ENCODE measurements at places on chromosomes 4 and X.

DNA sequence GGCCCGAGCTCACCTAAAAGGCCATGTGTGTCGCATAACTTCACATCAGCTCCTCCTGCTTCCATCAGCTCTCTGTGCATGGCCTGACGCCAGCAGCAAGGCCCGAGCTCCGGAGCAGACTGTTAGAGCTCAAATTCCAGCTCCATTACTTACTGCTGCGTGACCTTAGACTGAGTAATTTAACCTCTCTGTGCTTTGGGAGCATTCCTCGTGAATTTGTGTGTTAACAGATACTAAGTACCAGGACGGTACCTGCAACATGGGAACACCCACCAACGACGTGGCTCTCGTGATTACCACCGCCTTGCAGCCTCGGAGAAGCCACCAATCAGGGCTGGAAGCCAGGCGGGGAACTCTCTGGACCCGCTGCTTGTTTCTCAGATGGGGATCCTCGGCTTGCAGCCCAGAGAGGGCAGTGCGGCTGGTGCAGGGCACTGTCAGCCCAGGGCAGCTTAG, 12.9 kb downstream of the LETM1 start:
- no peak for DNase-seq

- no peak for DNase-seq
Observed at GRCh38 chrX:15299941-15300851, 15.2 kb downstream of the ASB11 start.

DNA sequence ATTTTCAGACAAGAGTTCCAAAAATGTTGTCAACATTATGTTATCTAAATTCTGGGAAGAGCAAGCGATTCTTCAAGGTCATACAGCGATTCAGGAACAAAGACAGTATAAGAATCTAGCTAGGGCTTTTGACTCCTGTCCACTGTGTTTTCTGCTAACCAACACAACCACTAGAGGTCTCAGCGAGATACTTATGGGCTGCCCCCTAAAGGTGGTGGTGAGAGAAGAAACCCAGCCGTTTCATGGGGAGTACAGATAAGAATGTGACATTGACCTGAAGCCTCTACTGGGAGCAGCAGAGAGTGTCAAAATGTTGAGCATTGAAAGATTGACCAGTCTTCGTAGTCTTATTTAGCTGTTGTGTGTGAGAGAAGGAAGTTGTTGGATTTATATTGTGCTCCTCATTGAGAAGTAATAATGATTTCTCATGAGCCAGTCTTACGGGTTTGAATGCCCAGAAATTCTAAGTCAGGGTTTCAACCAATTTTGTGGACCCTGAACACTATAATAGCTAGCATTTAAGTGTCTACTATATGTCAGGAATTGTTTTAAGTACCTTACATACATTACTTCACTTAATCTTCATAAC, 168.3 kb downstream of the SPRY1 start:
- DNase-seq: peak; percentile 52

GRCh38 chr4:113828702-113829101, 67.2 kb upstream of the CAMK2D start:
- DNase-seq: no peak

- DNase-seq: no peak
Observed at GRCh38 chr4:7638984-7639789, 204.5 kb upstream of the PSAPL1 start.

GRCh38 chr4:89939546-89939945, 44.9 kb downstream of the MMRN1 start:
- no peak for DNase-seq

DNA sequence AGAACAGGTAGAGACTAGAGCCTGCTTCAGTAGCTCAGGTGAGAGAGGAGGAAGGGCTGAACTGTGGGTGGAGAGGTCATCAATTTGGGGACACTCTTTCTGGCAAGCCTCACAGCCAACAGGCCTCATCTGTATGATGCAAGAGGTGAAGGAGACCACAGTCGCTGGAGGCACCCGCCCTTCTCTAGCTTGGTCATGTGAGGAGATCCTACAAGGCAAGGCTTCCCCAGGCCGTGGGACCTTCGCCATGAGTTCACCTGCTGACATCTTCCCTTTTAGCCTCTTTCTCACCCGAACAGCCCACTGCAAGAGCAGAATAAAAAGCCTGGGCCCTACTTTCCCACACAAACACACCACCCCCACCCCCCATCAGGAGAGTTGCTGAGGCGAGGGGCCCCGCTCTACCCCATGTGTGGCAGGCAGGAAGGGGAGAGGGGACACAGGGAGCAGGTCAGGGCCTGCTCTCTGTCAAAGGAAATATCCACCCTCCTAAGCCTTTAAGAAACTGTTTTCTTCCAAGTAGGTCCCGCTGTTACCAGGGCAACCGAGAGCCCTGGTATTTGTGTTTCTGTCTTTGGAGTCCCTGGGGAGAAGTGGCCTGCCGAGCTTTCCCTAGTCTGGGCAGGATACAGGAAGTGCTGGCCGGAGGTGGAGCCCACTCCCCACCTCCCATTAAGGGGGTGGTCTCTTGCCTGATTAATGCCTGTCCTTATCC, 8.1 kb downstream of the RTL5 start:
- DNase-seq: no peak

- no peak for DNase-seq
Observed at GRCh38 chrX:153319295-153320046, 2.1 kb downstream of the PNMA6F start.

DNA sequence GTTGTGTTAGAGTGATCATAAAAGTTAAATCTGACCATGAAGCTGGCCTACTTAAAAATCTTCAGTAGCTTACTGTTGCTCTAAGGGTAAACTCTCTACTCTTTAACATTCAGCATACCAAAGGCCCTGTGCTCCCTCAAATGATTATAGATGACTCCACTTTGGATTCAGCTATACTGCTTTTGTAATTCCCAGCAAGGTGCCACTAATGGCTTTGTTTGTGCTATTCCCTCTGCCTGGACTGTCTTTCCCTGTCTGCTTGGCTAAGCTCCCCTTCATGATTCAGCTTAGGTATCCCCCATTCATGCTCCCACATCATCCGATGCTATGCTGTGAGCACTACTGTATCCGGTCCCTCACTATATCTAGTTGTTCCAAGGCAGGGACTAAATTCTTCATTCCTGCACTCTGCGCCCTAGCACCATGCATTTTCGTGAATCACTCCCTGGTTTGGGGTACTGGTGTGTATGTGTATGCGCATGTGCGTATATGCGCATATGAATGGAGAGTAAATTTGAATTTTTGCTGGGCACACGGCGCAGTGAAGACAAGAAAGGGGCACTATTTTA, 453 bp upstream of the PBDC1 start:
- no peak for DNase-seq

DNA sequence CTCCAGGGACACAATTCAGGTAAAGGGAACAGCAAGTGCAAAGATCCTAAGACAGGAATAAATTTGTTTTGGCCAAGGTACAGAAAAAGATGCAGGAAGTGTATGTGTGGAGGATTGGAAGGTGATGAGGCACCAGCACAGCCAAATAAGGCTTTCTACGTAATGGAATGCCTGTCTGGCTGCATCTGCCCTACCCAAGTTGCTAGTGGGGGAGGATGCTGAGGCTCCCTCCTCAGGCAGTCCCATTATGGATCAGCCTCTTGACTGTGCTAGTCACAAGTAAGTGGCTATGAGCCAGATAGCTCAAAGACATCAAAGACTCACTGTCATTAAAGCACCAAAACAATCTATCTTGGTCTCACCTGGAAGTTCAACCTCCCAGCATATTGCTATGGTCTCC, 300.9 kb upstream of the FAT4 start:
- no peak for DNase-seq

DNA sequence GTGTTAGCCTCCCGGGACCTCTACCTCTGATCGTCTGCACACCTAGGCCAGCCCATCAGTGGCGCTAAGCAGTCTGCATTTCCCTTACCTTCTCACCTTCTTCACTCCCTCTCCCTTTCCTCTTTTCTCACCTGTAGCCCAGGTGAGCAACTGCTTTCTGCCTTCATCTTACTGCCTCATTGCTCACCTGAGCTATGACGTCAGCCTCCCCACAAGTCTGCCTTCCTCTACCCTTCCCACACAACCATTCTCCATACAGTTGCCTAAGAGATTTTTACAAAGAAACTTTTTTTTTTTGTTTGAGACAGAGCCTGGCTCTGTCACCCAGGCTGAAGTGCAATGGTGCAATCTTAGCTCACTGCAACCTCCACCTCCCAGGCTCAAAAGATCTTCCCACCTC, 136.3 kb downstream of the BCOR start:
- no peak for DNase-seq

- no peak for DNase-seq
Observed at GRCh38 chrX:123188081-123188480, 4.0 kb downstream of the GRIA3 start.

DNA sequence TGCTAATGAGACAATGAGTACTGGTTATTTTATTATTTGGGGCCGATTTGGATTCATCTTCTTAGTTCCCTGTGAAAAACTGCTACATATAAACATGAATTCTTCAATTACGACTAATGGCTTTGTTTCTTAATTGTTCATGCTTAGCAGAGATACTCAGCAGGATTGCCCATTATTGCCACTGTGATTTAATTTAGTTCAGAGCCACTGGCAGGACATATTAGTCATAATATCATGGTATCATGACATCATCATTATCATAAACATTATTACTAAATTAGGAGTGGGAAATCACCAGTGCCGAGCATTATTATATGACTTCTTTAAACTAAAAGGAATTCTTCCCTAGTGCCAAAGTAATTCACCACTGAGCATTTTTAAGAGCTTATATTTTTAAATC, 201.4 kb downstream of the SPOCK3 start:
- no peak for DNase-seq

- no peak for DNase-seq
Observed at GRCh38 chr4:113847710-113848109, 86.2 kb upstream of the CAMK2D start.

DNA sequence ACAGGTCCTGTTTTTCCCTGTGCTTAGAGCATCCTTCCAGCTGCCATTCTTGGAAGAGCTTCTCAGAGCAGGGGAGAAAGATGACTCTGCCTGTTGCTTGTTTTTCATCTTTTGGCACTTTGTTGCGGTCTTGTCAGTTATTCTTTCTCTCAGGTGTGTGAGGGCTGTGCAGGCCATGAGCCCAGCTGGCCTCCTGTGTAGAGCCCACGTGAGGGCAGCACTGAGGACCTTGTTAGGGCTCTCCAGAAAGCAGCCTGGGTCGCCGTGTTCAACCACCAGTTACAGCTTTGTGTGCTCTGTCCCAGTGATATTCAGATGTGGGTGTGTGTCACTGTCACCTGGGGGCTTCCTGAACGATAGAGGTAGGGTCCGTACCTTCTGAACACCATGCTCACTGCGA, 52.8 kb downstream of the NOP14 start:
- DNase-seq: no peak

GRCh38 chr4:142355421-142355930, 490.6 kb downstream of the INPP4B start:
- DNase-seq: no peak

- DNase-seq: no peak
Observed at GRCh38 chr4:156538210-156538609, 433.4 kb downstream of the PDGFC start.

- no peak for DNase-seq
Observed at GRCh38 chr4:120694973-120695372, 227.6 kb downstream of the PRDM5 start.

- DNase-seq: no peak
Observed at GRCh38 chrX:72110876-72111708, 20.6 kb downstream of the RTL5 start.

DNA sequence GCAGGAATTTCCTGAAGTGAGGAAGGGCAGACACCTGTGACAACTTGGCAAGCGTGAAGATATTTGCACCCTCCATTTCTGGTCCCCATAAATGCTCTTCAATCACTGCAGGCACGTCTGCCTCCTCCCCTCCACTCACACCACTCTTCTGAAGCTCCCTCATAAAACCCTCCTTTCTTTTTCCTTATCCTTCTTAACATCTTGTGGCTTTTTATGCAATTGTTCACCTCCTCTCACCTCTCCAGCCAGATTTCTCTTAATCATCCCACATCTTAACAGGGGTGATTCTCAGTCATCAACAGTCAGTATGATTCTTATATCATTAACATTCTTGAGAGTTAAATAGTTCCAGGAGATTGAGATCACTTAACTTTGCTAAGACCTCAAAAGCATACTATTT, 277.4 kb downstream of the SPRY1 start:
- DNase-seq: no peak

GRCh38 chr4:138249132-138249531, 7.0 kb upstream of the SLC7A11 start:
- DNase-seq: no peak

- no peak for DNase-seq
Observed at GRCh38 chrX:17773221-17773876, 36.1 kb downstream of the SCML1 start.

GRCh38 chr4:98199247-98199646, 56.0 kb upstream of the STPG2 start:
- DNase-seq: no peak

GRCh38 chr4:55926610-55927009, 22.1 kb upstream of the CEP135 start:
- DNase-seq: no peak

DNA sequence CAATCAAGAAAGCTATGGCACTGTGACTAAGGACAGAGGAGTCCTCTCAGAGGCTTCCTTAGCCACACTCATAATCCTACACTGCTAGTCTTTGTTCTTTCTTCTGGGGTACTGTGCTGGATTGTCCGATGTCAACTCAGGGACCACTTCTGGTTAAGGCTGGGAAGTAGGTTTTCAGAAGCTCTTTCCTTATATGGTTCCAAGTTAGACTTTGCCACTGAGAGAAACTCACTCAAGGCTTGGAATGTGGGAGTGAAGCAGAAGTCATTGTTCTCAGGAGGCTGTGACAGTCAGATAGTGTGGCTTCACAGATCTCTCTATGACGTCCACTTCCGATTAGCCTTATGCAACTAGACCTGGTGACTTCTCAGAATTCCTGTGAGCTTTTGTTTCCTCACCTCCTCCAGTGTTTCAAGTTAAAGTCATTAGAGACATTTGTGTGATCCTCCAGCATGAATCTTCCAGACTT, 317.3 kb upstream of the F9 start:
- DNase-seq: no peak

GRCh38 chrX:149871940-149872339, 9.0 kb upstream of the MAGEA8 start:
- peak; percentile 61 for DNase-seq

DNA sequence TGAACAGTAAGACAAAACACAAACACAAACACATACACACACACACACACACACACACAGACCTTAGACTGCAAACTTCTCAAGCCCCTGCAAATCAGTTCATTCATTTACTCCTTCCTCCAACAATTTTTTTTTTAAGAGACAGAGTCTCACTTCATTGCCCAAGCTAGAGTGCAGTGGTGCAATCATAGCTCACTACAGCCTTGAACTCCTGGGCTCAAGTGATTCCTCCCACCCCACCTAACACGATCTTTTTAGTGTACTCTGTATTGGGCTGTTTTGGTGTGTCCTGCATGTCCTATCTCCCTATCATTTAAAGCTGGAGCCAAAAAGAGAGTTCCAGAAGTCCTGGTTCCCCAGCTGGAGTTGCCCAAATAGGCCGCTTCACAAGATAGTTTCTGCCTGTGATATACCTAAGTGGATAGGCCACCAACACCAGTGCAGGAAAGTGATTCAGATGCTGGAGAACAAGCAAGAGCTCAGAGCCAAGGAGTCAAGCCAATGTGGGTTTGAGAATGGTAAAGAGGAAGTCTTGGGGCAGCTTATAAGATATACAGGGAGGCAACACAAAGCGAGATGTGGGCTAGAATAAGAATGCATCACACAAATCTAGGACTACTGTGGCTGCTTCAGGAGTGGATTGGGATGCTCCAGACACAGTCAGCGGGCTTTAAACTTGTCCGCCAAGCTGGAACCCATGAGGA, 85.4 kb upstream of the RAPGEF2 start:
- no peak for DNase-seq

- no peak for DNase-seq
Observed at GRCh38 chr4:130393642-130394041, 1297.7 kb downstream of the C4orf33 start.

All from activated naive CD4-positive, alpha-beta T cell treated with anti-CD3 and anti-CD28 coated beads, Interleukin-2, amount 10 ng/mL, durations not matched to agents 7 days and 5 days (primary cell).